Activated naive CD4-positive, alpha-beta T cell treated with Interleukin-2 at 50 U/mL for 16 hours (primary cell): ENCODE measurements at places on chromosomes 11 and 22.

DNA sequence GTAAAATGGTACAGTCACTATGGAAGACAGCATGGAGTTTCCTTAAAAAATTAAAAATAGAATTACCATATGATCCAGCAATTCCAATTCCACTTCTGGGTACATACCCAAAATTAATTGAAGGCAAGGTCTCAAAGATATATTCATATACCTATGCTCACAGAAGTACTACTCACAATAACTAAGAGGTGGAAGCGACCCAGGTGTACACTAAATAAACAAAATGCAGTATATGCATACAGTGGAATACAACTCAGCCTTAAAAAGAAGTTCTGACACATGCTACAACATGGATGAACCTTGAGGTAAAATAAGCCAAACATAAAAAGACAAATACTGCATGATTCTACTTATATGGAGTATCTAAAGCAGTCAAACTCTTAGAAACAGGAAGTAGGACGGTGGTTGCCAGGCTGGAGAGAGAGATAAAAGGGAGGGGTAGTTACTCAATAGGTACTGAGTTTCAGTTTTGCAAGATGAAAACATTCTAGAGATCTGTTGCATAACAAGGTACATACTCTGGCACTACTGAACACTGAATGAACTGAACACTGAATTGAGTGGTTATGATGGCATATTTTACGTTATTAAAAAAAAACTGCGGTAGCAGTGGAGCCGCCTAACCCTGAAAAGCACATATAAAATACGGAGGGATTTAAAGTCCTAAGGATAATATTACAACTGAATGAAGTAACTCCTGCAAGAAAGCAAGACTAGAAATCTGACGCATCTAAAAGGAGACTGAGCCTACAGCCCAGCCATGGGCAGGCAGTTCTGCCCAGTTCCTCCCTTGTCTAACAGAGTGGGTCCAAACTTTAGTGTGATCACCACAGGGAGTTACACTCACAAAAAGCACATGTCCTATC, 12.8 kb downstream of the DGCR2 start:
- peak; percentile 44 for DNase-seq

DNA sequence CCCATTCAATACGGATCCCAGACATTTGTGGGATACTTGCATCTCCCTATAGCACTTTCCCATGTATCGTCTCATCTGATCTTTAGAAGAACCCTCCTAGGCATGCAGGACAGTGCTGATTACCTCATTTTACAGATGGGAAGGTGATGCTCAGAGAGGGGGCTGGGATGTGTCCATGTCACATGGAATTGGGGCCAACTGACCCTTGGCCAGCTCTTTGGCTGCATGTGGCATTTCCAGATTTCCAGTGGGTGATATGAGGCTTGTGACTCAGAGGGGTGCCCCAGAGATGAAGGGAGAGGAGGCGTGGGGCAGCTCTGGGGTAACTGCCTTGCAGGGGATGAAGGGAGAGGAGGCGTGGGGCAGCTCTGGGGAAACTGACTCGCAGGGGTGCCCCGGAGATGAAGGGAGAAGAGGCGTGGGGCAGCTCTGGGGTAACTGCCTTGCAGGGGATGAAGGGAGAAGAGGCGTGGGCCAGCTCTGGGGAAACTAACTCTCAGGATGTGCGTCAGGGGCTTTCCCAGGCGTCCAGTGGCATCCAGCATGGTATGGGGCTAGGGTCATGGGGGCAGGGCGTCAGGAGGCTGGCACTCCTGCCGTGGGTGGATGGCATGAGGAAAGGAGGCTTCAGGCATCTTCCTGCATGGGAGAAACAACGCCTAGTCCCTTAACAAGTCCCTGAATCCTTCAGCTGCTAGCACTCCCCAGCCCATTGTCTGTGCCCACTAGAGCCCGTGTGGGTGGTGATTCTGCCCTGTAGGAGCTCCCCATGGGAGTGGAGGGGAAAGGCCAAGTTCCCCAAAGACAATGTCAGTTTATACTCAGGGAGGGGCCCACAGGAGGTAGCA, 11.9 kb upstream of the CERK start:
- peak; percentile 21 for DNase-seq

GRCh38 chr11:134120921-134121526, 52.2 kb downstream of the JAM3 start:
- DNase-seq = no peak

DNA sequence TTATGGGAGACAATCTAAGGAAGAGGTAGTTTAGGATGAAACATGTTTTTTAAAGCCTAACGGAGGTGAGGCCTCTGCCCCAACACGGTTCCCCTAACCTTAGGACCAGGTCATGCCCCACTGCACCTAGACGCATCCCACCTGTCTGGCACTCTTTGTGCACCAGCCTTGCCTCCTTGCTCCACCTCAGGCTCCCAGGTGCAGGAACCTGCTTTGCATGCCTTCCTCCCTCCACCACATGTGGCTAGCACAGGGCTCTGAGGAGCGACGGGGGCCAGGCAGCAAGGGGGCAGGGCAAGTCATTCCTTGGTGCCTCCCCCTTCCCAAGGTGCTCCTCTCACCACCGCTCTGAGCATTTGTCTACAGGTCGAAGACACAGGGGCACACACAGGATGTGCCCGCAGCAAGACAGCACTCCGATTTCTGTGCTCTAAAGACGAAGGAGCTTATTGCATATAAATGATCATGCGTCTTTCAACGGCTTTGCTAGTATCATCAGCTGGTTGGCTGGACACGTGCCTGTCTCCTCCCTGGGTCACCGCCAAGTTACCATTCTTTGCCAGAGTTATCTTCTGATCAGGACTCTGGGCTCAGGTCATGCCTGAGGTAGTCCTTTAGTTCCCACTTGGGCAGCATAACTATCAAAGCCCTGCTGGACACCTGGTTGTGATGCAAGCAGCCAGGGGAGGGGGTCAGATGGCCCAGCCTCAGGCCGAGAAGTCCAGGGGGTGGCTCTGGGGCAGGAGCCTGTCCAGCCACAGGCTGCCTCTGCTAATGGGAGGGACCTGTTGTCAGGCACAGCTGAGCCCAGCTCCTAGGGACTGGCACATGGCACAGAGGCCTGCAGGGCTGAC, 172.0 kb upstream of the NTM start:
- DNase-seq = no peak

- DNase-seq = no peak
These were observed 52.0 kb upstream of the A4GALT start for GRCh38 chr22:42772647-42773046.

DNA sequence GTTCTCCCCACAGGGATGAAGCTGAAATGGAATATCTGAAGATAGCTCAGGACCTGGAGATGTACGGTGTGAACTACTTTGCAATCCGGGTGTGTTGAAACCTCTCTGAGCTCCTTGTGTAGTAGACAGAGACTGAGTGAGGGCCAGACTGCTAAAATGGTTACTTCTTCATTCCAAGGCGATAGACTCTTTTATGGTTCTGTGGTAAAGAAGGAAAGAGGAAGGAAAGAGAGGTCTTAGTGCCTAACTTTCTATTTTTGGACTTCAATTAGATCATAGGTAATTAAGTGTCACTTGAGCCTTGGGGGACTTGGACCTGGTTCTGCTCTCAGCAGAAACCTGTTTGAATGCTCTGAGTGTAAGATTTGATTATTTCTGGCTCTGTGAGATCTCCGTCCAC, 54.7 kb downstream of the NF2 start:
- no peak for DNase-seq

- DNase-seq = no peak
These were observed 55.5 kb downstream of the PDHX start for GRCh38 chr11:34971928-34972327.
